ENCODE measurements at places on chromosomes 4 and X.

DNA sequence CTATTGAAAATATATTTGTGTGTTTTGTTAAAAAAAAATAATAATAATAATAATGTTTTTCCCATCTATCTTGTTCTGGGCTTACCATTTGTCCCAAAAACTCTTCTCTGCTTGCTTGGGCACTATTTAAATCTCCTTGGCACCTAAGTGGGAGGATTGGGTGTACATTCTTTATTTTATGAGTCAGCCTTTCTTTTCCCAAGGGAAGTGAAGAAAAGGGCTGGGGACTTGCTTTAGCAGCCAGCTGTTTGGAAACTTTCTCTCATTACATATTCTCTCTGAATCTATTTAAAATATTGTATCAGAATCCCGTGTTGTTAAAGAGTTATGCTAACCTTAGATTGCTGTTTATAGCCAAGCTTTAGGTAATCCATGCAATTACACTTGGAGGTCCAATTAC, 2332.4 kb downstream of the ARAP2 start:
- no peak for DNase-seq

DNA sequence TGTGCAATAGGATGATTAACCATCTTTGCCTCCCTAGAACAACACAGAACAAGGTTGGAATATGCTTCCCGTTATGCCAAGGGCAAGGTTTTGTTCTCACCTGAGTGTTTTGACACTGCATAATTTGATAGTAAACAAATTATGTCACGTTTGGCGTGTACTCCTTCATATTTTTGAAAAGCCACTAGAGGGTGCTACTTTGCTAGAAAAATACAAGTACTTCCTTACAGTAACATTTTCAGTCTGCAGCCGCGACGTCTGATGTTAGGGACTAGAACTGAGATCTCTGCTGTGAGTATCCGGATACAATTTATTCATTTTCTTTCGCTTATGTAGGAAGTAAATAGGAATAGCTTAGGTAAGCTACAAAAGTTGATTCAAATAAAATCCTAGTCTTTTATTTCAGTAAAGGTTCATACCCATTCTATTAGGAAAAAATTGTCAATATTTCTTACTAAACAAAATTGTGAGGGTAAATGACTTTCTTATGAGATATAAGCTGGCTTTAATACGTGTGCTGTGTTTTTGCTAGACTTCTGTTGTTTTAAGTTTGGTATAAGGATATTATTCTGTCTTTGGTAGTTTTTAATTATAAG, 181.1 kb upstream of the WDFY3 start:
- DNase-seq, result peak; percentile 75

DNA sequence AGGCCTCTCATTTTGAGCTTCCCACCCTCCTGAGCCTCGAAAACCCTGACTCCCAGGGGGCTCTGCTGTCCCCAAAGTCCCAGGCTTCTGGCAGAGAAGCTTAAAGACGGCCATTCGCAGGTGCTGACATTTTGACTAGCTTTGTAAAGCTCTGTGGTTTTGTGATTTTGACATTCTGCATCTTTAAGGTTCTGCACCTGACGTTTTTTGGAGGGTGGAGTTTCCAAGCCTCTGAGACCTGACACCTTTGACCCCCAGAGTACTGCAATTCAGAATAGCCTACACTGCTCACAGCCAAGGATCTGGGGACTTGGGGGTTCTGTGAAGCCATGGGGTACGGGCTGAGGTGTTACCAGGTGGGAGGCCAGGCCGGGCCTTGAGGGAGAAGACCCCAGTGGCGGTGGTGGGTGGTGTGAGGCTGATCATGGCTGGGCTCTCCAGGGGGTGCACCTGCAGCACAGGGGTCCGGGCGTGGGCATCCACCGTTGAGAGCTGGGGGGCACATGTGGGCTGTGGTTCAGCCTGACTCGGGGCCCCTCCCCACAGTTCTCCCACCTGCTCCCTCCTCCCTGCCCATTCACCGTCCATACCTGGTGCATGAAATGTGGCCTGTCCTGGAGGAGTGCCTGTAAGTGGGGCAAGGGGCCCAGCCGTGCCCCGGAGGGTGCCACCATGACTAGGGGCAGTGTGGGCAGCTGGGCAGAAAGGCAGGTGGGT, 7.3 kb downstream of the FOXP3 start:
- no peak for DNase-seq

DNA sequence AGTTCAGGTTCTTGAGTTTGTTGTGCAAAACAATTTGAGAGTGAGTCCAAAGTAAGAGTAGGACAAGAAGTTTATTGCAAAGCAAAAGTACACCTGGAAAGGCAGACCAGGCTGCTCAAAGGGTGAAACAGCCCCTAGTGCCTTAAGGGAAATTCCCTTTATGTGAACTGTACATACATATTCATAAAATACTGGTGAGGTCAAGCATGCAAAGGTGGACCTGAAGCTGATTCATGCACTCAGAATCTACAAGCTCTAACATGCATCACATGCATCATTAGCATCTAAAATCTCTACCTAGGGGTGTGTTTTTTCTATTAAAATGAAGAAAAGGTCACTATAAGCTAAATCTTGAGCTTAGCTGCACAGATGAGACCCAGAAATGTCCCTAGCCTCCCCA, 266.9 kb downstream of the SPATA18 start:
- DNase-seq, result no peak

All from hematopoietic multipotent progenitor cell treated with erythropoietin and hydrocortisone succinate and interleukin-3 and kit ligand, for 6 days (in vitro differentiated cells).